Left ventricle myocardium superior (tissue), 1 donor: ENCODE measurements at places on chromosomes 5 and 9. TPM values are rescaled to one million over a fixed set of nuclear protein-coding genes. Genes with fewer than 3 reads are reported as not detected.

- no peak for DNase-seq
These were observed 35.0 kb downstream of the NACC2 start for GRCh38 chr9:136059851-136060670.

DNA sequence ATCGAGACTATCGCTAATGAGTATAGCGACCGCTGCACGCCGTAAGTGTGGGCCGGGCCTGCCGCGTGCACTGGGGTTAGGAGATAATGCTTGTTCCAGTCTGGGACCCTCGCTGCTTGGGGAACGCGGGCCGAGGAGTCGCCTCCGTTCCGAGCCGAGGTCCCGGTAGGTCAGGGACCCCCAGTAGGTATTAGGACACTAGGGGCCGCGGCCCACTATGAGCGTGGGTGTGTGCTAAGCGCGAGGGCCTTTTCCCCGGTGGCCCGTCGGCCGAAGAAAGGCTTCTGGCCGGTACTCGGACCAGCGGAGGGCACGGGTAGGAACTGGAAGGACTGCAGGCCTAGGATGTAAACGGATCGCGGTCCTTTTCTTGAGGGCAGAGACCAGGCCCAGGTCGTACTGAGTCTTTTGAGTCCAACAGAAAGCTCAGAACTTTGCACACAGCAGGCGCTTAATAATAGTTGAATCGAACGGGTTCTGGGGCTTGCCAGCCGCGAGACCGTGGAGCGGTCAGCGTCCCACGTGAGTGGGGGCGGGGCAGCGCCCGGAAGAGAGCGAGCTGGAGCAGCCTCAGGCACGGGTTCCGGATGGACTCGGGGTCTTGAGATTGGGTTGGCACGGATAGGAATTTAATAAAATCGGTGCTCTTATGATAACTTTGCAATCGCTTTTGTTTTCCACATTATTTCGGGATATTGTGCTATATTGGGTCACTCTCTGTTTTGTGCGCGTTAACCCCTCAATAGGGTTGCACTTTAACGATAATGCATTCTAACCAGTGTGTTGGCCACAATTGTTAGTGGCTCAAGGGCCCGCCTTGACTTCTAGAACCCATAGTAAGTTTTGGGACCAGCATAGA, 733 bp downstream of the HSPA4 start:
- peak; percentile 78 for DNase-seq

DNA sequence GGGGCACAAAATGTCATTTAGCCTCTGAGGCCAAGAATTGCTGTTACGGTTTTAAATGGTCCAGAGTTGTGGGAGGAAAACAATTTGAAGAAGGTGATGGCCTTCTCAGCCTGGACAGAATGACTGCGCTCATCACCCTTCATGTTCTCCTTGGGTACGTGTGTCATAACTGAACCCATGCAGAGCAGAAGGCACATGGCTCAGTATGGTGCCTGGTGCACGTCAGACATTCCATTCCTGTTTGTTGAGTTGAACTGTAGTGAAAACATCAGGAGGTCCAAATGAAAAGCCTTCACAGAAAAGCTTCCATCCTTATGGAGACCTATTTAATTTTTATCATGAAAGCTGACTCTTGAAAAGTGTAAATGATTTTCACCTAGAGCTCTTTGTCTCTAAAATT, 133.2 kb downstream of the CFAP90 start:
- no peak for DNase-seq

Gene IRX2
- total RNA-seq: 3.1 TPM

Gene TNFSF15
- total RNA-seq: not detected

Gene CCDC192
- not detected for total RNA-seq
